ENCODE measurements at places on chromosomes 4 and X.

DNA sequence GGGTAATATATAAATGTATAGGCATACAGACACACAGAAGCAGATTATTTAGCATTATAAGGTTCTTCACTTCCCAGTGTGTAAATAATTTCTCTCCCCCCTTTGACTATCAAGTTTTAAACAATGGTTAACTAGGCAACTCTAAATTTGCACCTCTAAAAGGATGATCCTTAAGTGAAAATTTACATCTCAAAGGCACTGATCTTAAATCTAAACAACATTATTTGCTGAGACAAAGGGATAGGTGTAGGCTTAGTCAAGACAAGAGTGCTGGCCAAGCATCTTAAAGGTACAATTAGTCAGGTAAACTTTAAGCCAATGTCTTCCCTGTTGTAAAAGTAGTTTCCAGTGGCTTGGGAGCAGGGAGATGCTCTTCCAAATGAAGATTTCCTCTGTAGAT, 33.0 kb downstream of the NLRP2B start:
- DNase-seq, result no peak

DNA sequence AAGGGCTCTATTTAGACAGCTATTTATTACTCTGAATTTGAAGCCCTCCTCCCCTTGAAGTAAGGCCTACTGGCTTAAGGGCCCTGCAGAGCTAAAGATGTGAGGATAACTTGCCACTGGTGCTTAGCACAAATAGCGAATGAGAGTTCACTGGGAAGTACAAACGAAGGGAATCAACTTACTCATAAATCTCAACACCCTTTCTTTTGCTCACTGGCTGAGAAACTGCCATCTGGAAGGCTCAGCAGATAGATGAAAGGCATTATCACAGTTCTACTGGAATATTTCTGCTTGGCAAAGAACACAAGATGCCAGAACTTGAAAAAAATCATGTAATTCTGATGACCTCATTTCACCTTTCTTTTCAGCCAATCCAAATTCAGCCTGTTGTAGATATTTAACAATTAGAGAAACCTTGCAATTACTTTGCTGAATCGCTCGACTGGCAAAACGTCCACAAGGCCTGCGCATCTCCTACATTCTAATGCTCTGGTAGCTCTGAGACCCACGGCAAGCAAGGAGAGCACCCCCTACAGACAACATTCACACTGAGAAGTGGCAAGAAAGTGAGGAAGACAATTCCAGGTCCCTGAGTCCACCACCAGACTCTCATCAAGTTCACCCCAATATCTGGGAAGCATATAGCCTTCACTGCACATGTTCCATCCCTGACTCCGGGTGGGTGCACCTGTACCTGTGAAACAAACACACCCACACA, 27.5 kb downstream of the TSPAN5 start:
- DNase-seq, result no peak

DNA sequence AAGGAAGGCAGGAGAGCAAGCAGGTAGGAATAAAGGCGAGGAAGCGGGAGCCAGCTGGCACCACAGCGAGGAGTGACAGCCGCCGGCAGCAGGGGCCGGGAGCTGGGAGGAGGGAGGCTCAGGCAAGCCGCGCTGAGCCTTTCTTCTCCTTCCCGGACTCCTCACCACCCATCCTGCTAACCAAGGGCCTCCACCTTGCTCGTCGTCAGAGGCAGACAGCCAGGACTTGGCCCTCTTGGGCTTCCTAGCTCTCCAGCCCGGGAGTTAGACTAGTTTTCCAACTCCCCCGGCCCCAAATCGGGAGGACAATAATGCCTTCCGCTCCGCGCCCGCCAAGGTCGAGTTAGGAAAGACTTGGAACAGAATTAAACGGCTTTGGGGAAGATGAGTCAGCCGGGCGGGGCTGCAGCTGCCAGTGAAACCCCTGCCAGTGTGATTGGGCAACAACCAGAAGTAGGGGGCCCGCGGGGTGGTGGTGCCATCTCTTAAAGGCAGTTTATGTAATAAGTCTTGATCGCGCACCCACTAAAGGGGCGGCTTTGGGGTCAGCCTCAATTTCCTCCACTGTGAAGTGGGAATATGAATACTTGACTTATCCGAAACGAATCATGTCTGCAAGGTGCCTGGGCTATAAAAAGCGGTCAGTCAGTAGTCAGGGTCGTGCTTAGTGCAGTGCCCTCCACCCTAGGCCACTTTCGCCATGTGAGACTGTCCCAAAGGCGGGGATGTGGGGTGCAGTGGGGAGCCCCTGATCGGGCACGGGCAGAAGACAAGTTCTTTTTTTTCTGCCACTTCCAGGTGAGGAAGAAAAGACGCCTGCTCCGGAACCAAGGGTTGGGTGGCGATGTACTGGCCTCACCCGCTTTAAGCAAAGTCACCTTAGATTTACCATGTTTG, 6.7 kb upstream of the HSD17B10 start:
- DNase-seq, result no peak

- DNase-seq, result no peak
These were observed 13.2 kb upstream of the SHOX start for GRCh38 chrX:617401-617800.

DNA sequence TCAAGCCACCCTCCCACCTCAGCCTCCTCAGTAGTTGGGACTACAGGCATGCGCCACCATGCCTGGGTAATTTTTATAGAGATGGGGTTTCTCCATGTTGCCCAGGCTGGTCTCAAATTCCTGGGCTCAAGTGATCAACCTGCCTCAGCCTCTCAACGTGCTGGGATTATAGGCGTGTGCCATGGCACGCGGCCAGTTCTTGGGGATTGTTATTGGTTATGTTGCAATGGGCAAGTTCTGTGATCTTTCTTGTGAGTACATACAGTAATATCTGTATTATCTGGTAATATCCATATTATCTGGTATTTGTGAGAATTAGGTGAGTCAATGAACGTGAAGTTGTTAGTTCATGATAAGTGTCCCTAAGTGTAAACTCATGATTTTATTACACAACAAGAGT, 90.3 kb upstream of the TBL1X start:
- no peak for DNase-seq

- no peak for DNase-seq
These were observed 518 bp upstream of the CNKSR2 start for GRCh38 chrX:21373637-21374162.

- DNase-seq, result no peak
These were observed 5.7 kb downstream of the SH3BP2 start for GRCh38 chr4:2798399-2799223.

- no peak for DNase-seq
These were observed 59.9 kb downstream of the PROM1 start for GRCh38 chr4:16023776-16024408.

DNA sequence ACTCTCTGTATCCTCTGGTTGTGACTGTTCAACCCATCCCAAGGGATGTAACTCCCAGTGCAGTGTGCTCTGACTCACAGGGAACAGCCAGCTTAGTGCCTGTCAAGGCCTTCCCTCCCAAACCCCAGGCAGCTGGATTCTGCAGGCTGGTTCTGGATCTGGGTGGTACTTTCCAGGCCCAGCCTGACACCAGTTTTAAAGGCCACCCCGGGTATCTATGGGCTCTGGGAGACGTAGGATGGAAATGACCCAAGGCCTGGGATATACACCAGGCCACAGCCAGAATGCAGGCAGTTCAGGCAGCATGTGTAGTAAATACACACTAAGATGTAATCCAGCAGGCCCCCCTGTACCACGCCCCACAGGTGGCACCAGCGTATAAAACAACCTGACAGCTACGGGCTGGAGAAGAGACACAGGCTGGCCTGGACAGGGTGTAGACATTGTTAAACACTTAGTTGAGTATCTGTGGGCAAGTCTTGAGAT, 64.2 kb downstream of the SPINK2 start:
- DNase-seq, result no peak

DNA sequence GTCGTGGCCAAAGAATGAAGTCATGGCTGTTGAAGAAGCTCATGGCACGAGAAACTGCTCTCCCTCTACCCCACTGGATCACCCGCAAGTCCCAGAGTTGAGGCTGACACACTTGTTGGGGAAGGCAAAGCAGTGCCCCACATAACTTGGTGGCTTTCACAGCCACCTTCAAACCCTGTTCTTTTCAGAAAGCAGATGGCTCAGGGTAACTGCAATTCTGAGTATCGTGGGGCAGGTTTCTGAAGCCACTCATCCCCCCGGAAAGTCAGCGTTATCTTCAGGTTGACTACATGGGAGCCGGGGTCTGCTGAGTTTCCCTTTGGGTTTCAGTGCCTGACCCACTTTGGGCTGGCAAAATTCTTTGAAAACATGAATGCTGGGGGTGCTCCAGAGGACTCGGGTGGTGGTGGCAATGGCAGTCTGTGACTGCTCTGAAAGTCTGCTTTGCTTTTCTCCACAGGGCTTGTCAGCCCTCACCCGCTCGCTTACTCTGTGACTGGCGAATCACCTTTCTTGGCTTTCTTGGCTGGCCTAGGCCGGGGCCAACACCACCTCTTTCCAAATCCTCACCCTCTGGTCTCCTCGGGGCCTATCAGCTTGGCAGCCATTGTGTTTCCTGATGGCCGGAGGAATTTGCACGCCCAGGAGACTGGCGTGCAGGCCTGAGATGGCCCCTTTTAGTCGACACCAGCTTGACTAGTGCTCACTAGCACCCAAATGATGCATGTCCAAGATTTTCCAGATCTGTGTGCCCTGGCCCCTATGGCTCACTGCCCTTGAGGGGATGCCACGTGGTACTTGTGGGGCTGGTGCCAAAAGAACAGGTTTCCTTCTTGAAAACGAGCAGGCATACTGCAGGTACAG, 7.3 kb downstream of the PPP1R3F start:
- no peak for DNase-seq

DNA sequence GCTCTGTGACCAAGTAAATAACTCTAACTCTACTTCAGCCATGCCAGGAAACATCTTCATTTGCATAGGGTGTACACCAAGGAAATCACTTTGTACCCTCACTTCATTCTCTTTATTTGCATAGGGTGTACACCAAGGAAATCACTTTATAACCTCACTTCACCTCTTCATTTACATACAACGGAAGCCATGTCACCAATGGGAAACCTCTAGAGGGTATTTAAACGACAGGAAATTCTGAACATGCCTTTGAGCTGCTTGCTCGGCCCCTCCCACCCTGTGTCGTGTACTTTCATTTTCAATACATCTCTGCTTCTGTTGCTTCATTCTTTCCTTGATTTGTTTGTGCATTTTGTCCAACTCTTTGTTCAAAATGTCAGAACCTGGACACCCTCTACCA, 848.1 kb upstream of the FRG1 start:
- no peak for DNase-seq

- DNase-seq, result no peak
These were observed 530.5 kb downstream of the FAM133A start for GRCh38 chrX:94204524-94204923.

- no peak for DNase-seq
These were observed 1.2 kb upstream of the AMER1 start for GRCh38 chrX:64206556-64207162.

- no peak for DNase-seq
These were observed 1360.9 kb downstream of the STIM2 start for GRCh38 chr4:28221536-28221935.

DNA sequence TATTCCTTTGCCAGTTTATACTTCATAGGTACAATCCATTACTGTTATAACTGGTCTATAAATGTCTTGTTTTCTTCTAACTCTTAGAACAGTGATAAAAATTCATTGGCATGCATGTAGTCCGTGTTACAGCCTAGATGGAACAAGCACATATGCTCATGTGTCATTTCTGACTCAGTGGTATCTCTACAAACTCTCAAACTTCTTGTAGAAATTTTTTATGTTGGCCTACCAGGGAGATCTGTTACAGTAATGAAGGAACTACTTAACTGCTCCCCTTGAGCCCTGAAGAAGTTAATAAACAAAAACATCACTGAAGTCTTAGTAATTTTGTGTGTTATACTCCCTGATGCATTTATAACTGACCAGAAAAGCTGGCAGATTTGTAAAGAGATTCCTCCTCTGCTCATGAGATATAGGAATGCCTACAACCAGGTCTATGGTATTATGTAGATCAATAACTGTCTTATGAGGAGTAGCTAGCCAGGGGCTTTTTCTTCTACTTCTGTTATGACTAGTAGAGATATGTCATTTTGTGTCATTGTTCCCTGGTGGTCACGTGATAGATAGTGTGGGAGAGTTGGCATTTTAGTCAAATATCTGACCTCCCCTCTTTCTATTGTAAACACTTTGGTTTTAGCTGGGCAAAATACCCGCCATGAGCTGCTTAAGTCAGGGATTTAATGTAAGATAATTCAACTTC, 53.7 kb upstream of the FAAH2 start:
- no peak for DNase-seq

DNA sequence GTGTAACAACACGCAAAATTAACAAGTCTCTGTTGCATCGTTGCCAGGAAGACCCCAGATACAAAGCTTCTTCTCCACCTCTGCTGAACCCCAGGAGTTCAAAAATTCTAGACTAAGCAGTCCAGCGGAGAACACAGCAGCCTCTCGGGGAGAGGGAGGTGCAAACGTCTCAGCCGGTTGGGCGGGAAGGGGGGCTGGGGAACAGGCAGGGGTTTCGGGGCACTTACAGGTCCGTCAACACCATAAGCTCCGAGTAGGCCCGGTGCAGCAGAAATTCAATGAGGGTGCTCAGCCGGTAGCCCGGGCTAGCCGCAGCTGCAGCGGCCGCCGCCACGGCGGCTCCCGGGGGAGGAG, 394 bp downstream of the MED14 start:
- DNase-seq, result no peak

- no peak for DNase-seq
These were observed 245.5 kb downstream of the BANK1 start for GRCh38 chr4:102036016-102036415.

DNA sequence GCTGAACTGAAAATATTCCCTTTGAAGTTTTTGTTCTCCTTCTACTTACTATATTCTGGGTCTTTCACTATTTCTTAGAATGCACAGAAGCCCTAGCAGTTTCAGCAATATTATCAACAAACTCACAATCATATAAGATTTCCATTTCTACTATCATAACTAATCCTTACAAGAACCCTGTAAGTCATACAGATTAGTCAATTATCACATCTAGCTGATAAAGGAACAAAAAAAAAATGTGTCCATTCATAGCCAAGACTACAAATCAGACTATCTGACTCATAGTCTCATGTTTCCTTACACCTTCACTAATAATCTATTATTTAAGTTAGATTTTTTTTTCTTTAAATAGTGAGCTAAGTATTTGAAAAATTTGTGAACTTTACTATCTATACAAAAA, 72.5 kb downstream of the LRBA start:
- DNase-seq, result no peak

DNA sequence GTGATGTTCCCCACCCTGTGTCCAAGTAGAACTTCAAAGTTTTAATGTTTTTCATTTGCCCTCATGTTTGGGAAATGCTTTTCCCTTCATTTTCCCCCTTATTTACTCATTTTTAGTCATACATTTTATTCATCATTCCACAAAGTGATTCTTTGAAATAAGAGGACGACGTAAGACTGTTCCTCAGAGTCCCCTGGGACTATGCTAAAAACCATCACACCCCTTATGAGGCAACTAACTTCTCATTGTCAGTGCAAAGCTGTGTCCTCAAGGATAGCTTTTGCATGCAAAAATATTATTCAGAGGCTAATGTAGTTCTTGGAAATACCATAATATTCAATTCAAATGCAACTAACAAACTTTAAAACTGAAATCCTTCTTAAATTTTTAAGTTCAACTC, 14.8 kb upstream of the ADGRG2 start:
- DNase-seq, result no peak
